ENCODE measurements at places on chromosomes 3 and 15. TPM values are rescaled to one million over a fixed set of nuclear protein-coding genes. Genes with fewer than 3 reads are reported as not detected.
A peak's percentile ranks its signal among the peaks of the same experiment; 100 is the strongest.

GRCh38 chr3:186883686-186884058 lies 41.2 kb downstream of the ADIPOQ start:
- H3K36me3 ChIP-seq = no peaks in the 10 kb centered on the region
- no peak for DNase-seq
- 0 out of 2 replicates have a peak, but pooled peaks cover 2% of the 10 kb centered on the region for H3K27me3 ChIP-seq
- H3K4me3 ChIP-seq = no peak overlapping the region
- no peak overlapping the region for H3K27ac ChIP-seq
- H3K4me1 ChIP-seq = peaks cover 10% of the 10 kb centered on the region

GRCh38 chr15:80404057-80404760 lies at the start of gene ARNT2:
Gene ARNT2, plus strand, starts transcription at chr15:80404382. Its CDS starts 134 bp downstream, at chr15:80404516.
- H3K4me1 ChIP-seq = peaks cover 10% of the 10 kb centered on the region
- peaks cover 4% of the 10 kb centered on the region for H3K27me3 ChIP-seq
- peak within 1 kb of the TSS; percentile 69 for H3K4me3 ChIP-seq
- no peak within 1 kb of the TSS for H3K27ac ChIP-seq
- no peak for DNase-seq

GRCh38 chr15:32108661-32109060 lies 78.3 kb downstream of the CHRNA7 start:
- H3K27ac ChIP-seq = no peak overlapping the region
- peaks cover 11% of the 10 kb centered on the region for H3K4me1 ChIP-seq
- H3K36me3 ChIP-seq = no peaks in the 10 kb centered on the region
- H3K27me3 ChIP-seq = peaks cover 6% of the 10 kb centered on the region
- no peak overlapping the region for H3K4me3 ChIP-seq
- no peak for DNase-seq

Gene PTH1R
- polyA plus RNA-seq = not detected

DNA sequence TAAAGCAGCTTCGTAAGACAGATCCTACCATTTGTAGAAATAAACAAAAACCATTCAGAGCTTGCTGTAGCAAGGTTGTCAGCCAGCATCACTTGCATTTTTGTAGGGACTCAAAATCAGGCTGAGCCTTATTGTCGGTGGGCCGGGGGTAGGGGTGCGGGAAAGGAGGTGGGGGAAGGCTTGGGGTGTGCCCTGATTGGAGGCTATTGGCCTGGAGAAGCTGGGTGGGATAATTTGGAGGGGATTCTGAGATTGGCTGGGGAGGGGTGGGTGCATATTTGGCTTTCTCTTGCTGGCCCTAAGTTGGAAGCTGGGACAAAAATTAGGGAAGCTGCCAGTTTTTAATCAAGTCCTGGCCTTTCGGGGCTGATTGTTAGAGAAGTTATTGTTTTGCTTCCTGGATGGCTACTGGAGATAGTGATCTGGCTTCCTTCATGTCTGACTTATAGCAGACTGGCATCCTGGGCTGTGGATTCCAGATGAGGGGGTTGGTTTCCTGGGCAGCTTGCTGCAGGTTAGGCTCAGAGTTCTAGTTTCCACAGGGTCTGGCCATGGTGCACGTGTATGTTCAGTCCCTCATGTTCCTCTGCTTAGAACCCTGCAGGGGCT lies 22.8 kb downstream of the STOML1 start:
- H3K36me3 ChIP-seq = no peaks in the 10 kb centered on the region
- H3K4me3 ChIP-seq = no peak overlapping the region
- H3K27ac ChIP-seq = no peak overlapping the region
- H3K27me3 ChIP-seq = no peaks in the 10 kb centered on the region
- peaks cover 6% of the 10 kb centered on the region for H3K4me1 ChIP-seq
- no peak for DNase-seq

Gene MESP1
- polyA plus RNA-seq = not detected

Gene HEXA
- 215 TPM for polyA plus RNA-seq

Gene CADM2
- polyA plus RNA-seq = not detected

DNA sequence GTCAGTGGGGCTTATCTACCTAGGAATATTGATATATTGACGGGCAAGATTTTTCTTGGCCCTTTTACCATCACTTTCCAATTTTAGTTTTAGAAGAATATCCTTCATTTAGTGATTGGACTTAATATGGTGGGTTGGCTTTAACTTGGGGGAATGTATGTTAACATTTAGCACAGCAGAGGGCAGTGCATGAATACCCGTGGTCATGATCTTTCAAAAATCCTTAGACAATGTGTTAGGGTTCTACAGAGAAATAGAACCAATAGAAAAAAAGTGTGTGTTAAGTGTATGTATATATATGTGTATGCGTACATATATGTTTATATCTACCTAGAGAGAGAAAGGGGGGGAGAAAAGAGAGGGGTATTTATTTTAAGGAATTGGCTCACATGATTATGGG lies 36.9 kb downstream of the GPR171 start:
- peaks cover 22% of the 10 kb centered on the region for H3K4me1 ChIP-seq
- peak; percentile 15 for DNase-seq
- no peak overlapping the region for H3K4me3 ChIP-seq
- no peaks in the 10 kb centered on the region for H3K27me3 ChIP-seq

Gene PAQR9
- polyA plus RNA-seq = 3.7 TPM

Gene SLITRK3
- polyA plus RNA-seq = not detected

DNA sequence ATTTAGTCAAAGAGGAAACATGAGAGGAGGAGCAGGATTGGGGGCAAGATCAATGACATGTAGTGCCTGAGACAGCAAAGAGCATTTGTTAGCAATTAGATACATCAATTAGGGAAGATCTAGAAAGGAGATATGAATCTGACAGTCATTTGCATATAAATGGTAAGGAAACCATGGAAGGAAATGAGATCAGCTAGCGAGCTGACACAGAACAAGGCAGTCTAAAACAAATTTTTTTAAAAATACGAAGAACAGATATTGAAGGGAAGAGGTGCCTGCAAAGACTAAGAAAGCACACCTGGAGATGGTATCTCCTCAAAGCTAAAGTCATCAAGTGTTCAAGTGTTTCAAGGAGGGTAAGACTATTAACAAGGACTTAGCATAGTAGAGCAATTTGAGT lies 4.6 kb downstream of the EPM2AIP1 start:
- no peak overlapping the region for H3K4me3 ChIP-seq

Gene PLD1
- polyA plus RNA-seq = 59.4 TPM

Gene GUCA1C
- not detected for polyA plus RNA-seq

DNA sequence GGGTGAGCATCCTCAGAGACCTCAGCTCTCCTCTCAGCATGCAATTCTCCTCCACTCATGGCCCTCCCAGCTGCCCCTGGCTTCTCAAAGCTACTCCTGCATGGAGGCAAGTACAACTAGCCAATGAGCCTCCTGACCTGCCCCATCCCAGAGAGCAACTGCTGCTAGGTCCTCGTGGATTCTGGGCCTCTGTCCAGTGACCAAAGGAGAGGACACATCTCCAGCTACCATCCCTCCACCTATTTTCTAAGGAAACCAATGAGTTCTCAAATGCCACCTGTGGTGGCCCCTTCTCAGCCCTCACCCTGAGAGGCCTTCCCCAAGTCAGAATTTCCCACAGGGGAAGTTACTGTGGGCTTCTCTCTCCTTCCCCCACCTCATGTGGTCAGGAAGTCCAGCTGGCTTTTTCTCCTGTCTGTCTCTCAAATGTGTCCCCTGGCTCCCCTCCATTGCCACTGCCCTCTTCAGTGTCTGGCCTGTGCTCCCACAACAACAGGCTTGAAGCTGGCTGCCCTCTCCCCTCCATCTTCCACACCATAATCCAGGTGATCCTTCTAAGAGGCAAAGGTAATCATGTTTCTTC lies 43.0 kb downstream of the LIPC start:
- H3K27me3 ChIP-seq = no peaks in the 10 kb centered on the region
- H3K36me3 ChIP-seq = no peaks in the 10 kb centered on the region
- peak overlapping the region; percentile 70 for H3K27ac ChIP-seq
- no peak for DNase-seq
- H3K4me1 ChIP-seq = peaks cover 94% of the 10 kb centered on the region
- no peak overlapping the region for H3K4me3 ChIP-seq

DNA sequence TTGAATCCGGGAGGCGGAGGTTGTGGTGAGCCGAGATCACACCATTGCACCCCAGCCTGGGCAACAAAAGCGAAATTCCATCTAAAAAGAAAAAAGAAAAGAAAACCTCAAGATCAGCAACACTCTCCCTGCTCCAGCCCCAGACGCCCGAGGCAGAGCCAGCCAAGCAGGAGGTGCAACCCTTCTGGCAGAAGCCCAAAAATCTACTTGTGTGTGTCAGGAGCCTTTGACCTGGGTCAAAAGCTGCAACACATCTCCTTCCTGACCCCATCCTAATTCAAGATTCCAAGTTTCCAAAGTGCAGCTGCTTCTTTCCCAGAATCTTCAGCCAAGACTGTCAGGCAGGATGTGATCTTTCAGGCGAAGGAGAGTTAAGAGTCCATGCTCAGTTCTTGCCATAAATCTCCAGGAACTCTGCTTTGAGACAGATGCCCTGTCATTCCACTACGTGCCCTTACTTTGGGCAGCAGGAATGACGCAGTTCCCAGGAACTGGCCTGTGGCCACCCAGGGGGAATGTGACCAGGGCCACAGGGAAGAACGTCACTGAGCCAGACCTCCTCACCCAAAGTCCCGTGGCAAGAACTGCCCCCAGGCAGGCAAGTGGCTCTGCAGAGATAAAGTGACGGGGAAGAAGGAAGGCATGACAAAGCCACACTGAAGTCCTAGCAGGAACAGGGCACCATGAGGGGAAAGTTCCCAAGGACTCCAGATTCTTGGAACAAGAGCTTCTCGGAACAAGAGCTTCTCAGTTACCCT lies 39.4 kb downstream of the SH3BP5 start:
- H3K27me3 ChIP-seq = no peaks in the 10 kb centered on the region
- no peak overlapping the region for H3K4me3 ChIP-seq
- no peak for DNase-seq
- H3K4me1 ChIP-seq = no peaks in the 10 kb centered on the region
- no peak overlapping the region for H3K27ac ChIP-seq
- H3K36me3 ChIP-seq = no peaks in the 10 kb centered on the region

Gene LYZL4
- polyA plus RNA-seq = not detected

DNA sequence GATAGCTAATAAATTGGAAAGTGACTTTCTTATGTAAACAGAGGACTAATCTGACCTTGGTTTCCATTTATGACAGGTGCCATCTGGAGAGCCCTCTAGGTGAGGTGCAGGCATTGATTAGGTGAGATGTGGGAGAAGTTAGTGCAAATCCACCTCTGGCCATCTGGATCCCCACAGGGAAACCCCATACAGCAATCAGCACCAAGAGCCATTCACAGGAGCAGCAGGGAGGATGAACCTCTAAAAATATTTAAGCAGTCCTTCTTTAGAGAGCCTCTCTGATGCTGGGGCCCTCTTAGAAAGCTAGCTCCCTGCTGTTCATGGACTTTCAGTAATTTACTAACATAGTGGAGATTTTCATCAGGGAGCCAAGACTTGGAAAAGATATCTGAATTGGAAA lies 69.3 kb downstream of the CLSTN2 start:
- no peaks in the 10 kb centered on the region for H3K4me1 ChIP-seq
- no peak overlapping the region for H3K27ac ChIP-seq
- no peaks in the 10 kb centered on the region for H3K36me3 ChIP-seq
- no peak overlapping the region for H3K4me3 ChIP-seq
- H3K27me3 ChIP-seq = no peaks in the 10 kb centered on the region
- DNase-seq = no peak

- no peak overlapping the region for H3K27ac ChIP-seq
- H3K4me3 ChIP-seq = no peak overlapping the region
- H3K27me3 ChIP-seq = no peaks in the 10 kb centered on the region
- no peaks in the 10 kb centered on the region for H3K36me3 ChIP-seq
Measured at GRCh38 chr3:135232226-135232625, 437.2 kb downstream of the EPHB1 start.

Gene DLL4
- polyA plus RNA-seq = 0.25 TPM

- no peak overlapping the region for H3K27ac ChIP-seq
- H3K4me1 ChIP-seq = no peaks in the 10 kb centered on the region
- no peaks in the 10 kb centered on the region for H3K36me3 ChIP-seq
- DNase-seq = no peak
- H3K4me3 ChIP-seq = no peak overlapping the region
Measured at GRCh38 chr15:36653851-36654250, 74.4 kb downstream of the CDIN1 start.

DNA sequence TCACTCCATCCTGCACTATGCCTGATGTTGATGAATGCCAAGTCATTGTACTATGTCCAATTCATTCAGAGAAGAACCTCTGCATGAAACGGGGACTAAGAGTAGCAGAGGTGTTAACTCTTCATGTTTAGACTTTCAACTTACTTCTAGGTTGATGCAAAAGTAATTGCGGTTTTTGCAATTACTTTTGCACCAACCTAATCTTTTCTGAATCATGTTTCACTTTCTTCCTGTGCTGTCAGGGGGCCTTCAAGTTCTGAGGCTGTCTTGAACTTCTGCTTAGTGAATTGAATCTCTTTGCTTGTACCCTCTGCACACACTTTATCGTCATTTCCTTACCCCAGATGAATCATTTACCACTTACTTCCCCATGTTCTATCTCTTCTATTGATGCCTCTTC lies 636.2 kb downstream of the NAALADL2 start:
- no peak overlapping the region for H3K27ac ChIP-seq
- H3K36me3 ChIP-seq = no peaks in the 10 kb centered on the region
- H3K4me3 ChIP-seq = no peak overlapping the region
- no peaks in the 10 kb centered on the region for H3K4me1 ChIP-seq
- DNase-seq = no peak

Gene SAMD7
- polyA plus RNA-seq = not detected

Gene GTPBP8
- polyA plus RNA-seq = 9.1 TPM

GRCh38 chr15:70374096-70374495 lies 276.4 kb upstream of the TLE3 start:
- no peak overlapping the region for H3K27ac ChIP-seq
- no peaks in the 10 kb centered on the region for H3K36me3 ChIP-seq
- peaks cover 31% of the 10 kb centered on the region for H3K27me3 ChIP-seq
- H3K4me1 ChIP-seq = peaks cover 3% of the 10 kb centered on the region
- H3K4me3 ChIP-seq = no peak overlapping the region

- DNase-seq = no peak
- no peaks in the 10 kb centered on the region for H3K4me1 ChIP-seq
- peaks cover 2% of the 10 kb centered on the region for H3K27me3 ChIP-seq
- H3K36me3 ChIP-seq = no peaks in the 10 kb centered on the region
- no peak overlapping the region for H3K4me3 ChIP-seq
Measured at GRCh38 chr3:122190525-122190924, 7.1 kb downstream of the CASR start.

- no peaks in the 10 kb centered on the region for H3K27me3 ChIP-seq
- H3K36me3 ChIP-seq = no peaks in the 10 kb centered on the region
- H3K4me1 ChIP-seq = no peaks in the 10 kb centered on the region
- DNase-seq = peak; percentile 18
- H3K27ac ChIP-seq = no peak overlapping the region
Measured at GRCh38 chr3:183122257-183122932, 23.1 kb upstream of the MCCC1 start.

- H3K27ac ChIP-seq = no peak overlapping the region
- peaks cover 20% of the 10 kb centered on the region for H3K36me3 ChIP-seq
- DNase-seq = no peak
- H3K27me3 ChIP-seq = no peaks in the 10 kb centered on the region
- H3K4me1 ChIP-seq = no peaks in the 10 kb centered on the region
Measured at GRCh38 chr3:15439476-15439875, 12.1 kb downstream of the EAF1 start.

Gene IL16
- 0.03 TPM for polyA plus RNA-seq

Gene RASA2
- polyA plus RNA-seq = 5.4 TPM

Gene ISL2
- polyA plus RNA-seq = 6.3 TPM

All from HepG2 (cell line).